ENCODE measurements at places on chromosomes 16 and 17.

GRCh38 chr17:50276588-50277356, 2.5 kb downstream of the TMEM92 start:
- no peak for DNase-seq

- no peak for DNase-seq
These were observed 203.4 kb downstream of the CCDC182 start for GRCh38 chr17:57541472-57542394.

DNA sequence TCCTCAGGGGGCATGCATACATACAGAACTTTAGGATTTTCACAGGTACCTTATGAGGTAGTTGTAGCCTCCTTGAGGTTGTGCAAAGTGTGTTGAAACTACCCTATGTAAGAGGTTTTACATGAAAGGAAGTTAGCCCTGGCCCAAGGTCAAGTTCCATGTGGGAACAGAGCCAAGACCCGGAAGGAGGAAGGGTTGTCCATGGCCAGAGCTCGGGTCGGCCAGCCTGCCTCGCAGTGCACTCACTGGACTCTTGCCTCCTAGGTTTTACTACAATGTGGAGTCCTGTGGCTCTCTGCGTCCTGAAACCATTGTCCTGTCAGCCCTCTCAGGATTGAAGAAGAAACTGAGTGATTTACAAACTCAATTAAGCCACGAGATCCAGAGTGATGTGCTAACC, 8.2 kb downstream of the POLR2C start:
- DNase-seq = no peak

DNA sequence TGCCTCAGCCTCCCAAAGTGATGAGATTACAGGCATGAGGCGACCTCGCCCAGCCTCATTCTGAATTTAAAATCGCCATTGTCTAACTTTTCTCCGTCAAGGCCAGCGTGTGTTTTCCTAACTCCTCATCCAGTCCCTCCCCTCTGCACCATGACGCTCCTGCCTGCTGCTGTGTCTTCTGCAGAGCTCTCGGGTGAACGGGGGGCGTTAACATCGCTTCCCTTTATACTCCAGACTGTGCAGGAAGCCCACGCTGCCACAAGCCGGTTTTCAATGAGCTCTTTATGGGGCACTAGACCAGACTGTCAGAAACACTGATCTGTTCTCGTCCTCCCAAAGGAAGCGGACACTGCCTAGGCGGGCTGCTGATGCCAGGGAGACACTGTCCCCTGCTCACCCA, 13.2 kb downstream of the AANAT start:
- no peak for DNase-seq

DNA sequence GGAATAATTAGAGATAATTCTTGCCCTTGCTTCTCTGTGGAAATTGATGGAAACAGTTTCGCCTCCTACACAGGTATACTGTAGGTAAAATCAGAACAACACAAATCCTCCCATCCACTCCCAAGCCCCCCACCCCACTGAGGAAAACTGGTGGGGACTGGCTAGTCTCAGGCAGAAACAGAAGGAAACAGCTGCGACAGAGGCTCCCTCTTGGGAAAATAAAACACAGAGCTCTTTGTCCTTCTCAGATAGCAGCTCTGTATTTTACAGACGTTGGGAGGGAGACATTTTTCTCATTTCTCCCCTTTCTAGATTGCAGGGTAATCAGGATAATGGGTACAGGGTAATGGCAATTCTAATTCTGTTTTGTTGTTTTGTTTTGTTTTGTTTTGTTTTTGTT, 1.1 kb downstream of the SLFN13 start:
- no peak for DNase-seq

GRCh38 chr17:58969156-58969555, 137.5 kb downstream of the TRIM37 start:
- DNase-seq = no peak

DNA sequence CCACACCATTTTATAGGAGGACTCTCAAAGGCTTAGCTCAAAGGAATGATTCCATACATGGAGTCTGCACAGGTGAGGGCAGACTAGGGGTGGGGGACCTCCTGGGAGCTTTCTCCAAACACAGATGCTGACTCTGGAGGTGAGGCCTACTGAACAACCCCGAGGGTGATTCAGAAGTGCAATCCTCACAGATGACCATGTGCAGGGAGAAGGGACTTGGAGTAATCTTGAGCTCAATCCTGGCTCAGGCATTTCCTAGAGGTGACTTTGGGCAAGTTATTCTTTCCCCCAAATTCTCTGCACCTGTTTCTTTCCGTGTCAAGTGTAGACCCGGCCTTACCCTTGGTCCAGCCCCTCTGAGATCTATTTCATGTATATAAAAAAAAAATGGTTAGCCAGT, 401.5 kb downstream of the SLC39A11 start:
- DNase-seq = no peak

GRCh38 chr17:76461765-76462555, 5.4 kb upstream of the AANAT start:
- no peak for DNase-seq

All from stimulated activated CD8-positive, alpha-beta memory T cell treated with anti-CD3 and anti-CD28 coated beads, Interleukin-15, amount 100 ng/mL, for 24 hours (primary cell).